ENCODE measurements at places on chromosomes 7 and 10.

DNA sequence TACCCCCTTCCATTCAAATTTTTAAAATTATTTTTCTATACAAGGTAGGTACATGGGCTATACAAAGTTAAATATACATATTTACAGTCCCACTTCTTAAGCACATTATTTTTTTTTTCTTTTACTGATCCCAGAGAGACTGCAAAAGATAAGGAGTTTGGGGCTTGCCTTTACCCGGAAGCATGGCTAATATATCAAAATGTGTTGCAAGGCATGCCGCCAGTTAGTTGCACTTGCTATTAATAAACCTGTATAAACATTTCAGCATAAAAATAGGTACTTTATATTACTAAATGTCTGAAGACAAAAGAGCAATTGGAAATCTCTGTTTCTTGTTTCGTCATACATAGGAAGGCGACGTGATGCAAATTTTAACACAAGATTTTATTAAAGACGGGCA is 21.5 kb upstream of the PDLIM1 start:
- no peak for DNase-seq

- no peak for DNase-seq
These were observed 457 bp downstream of the PLOD3 start for GRCh38 chr7:101216860-101217387.

DNA sequence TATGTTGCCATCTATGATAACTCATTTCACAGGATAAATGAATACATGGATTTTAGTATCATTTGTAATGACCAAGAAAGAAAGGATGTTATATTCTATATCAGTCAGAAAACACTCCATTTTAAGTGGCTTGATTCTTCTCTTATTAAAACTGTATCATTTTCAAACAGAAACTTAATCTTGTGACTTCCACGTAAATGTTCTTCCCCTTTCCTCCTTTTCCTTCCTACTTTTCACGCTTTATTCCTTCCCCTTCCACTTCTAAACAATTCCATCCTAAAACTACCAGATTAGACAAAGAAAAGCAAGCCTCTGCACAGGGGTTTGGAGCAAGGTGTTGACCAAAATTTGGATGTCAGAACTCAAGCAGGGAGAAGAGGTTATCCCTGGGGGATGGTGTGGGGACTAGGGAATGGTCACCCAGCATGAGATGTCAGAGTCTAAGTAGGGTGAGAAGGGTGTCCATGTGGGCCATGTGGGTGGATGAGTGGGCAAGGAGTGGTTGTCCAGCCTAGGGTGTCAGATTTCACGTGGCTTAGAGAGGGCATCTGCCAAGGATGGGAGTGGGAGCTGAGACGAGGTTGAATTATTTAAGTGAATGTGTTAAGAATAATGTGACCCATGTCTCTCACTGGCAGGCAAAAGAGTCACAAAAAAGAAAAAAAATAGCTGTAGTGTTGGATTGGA is 5.0 kb upstream of the GSAP start:
- no peak for DNase-seq

DNA sequence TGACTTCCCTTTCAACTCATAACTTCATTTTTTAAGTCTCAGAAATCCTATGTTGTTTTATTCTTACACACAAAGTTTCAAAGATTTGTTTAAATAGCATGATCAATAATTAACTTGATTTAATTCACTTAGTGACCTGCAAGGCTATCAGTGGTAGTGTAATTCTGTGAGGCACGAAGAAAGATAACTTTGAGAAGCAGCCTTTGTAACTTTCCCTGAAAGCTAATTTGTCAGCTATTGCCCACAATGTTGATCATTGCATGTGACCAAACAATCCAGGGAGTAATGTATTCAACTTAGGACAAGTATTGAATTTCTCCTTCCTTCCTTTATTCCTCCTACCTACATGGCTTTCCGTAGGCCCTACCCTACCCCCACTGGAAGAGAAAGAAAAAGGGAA is 111.0 kb downstream of the SEMA3D start:
- DNase-seq: no peak

DNA sequence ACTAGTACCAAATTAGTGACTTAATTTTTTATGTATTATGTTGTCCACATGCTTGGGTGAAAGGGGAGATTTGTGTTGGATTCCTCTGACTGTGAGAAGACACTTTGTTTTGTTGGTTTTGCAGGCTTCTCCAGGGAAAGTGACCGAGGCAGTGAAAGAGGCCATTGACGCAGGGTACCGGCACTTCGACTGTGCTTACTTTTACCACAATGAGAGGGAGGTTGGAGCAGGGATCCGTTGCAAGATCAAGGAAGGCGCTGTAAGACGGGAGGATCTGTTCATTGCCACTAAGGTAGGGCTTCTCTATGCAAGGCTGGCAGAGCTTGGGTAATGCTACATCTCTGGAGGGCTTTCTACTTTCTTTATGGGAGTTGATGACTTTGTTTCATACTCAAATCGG is 4.5 kb downstream of the AKR1E2 start:
- no peak for DNase-seq
